M059J (cell line): ENCODE measurements at places on chromosomes 3 and 15. TPM values are rescaled to one million over a fixed set of nuclear protein-coding genes. Genes with fewer than 3 reads are reported as not detected.
A peak's percentile ranks its signal among the peaks of the same experiment; 100 is the strongest.

- peak; percentile 54 for DNase-seq
Measured at GRCh38 chr3:56251343-56251945, 216.8 kb downstream of the ERC2 start.

GRCh38 chr3:111989061-111989678, 9.6 kb upstream of the TAGLN3 start:
- DNase-seq = peak; percentile 79

DNA sequence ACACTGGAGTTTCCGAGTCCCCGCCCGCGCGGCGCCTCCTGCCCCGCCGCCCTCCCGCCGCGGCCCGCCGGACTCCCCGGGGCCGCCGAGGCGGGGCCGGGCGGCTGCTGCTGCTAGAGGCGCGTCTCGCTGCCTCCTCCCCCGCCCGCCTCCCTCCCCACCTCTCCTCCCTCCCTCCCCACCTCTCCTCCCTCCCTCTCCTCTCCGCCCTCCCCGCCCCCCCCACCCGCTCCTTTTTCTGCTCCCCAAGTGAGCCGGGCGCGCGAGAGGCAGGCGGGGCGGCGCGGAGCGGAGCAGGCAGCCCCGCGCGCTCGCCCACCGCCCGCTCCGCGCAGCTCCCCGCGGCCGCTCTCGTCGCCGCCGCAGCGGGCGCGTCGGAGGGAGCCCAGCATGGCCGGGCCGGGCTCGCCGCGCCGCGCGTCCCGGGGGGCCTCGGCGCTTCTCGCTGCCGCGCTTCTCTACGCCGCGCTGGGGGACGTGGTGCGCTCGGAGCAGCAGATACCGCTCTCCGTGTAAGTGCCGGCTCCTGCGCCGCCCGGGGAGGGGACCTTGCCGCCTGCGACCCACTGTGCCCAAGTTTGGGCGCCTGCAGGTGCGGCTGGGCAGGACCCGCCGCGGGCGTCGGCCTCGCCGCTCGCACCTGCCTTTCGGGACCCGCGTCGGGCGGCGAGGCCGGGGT, at the start of gene CACNA2D3:
Gene CACNA2D3 (plus strand): TSS at position 229 of the 679 bp plus-strand sequence.
- peak; percentile 38 for DNase-seq

Gene ZNF710
- 3.9 and 11.0 TPM in 2 replicates for total RNA-seq

Gene ZNF662
- total RNA-seq = 0.20 and 1.4 TPM in 2 replicates

- DNase-seq = no peak
Measured at GRCh38 chr15:24878153-24878552, 76.6 kb upstream of the SNRPN start.

- DNase-seq = peak; percentile 60
Measured at GRCh38 chr3:169148448-169149348, 514.8 kb downstream of the MECOM start.

DNA sequence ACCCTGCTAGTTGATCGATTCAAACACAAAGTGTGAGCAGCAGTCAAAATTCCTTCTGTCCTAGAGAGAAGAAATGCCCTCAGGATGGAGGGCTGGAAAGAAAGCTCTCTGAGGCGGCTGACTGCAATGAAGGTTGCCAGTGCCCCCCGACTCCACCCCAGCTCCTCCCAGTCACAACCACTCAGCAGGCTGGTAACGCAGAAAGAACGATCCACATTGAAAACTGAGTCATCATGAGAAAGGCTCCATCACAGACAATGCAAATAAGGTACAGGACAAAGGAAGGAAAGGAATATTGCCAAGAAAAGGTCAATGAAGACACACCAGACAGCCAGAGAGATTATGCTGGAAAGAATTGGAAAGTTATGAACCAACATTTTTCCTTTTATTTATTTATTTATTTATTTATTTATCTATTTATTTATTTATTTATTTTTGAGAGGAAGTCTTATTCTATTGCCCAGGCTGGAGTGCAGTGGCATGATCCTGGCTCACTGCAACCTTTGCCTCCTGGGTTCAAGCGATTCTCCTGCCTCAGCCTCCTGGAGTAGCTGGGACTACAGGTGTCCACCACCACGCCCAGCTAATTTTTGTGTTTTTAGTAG, 17.4 kb upstream of the VGLL4 start:
- DNase-seq = peak; percentile 21

- DNase-seq = no peak
Measured at GRCh38 chr15:70669966-70670658, 93.2 kb downstream of the UACA start.

DNA sequence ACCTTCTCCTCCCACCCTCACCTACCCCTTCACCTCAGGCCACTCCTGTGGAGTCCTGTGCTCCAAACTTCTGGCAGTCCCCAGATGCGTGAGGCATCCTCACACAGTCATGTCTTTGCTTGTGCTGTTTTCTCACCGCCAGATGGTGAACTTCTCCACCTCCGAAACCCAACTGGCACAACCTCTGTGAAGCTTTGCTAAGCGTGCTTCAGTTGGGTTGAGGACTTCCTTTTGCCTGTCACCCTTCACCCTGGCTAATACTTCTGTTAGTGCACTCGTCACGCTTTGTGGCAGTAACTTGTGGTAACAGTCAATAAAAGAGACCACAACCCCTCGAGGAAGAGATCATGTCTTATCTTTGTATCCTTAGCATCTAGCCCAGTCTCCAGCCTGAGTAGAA, 42.0 kb upstream of the SKOR1 start:
- DNase-seq = no peak

DNA sequence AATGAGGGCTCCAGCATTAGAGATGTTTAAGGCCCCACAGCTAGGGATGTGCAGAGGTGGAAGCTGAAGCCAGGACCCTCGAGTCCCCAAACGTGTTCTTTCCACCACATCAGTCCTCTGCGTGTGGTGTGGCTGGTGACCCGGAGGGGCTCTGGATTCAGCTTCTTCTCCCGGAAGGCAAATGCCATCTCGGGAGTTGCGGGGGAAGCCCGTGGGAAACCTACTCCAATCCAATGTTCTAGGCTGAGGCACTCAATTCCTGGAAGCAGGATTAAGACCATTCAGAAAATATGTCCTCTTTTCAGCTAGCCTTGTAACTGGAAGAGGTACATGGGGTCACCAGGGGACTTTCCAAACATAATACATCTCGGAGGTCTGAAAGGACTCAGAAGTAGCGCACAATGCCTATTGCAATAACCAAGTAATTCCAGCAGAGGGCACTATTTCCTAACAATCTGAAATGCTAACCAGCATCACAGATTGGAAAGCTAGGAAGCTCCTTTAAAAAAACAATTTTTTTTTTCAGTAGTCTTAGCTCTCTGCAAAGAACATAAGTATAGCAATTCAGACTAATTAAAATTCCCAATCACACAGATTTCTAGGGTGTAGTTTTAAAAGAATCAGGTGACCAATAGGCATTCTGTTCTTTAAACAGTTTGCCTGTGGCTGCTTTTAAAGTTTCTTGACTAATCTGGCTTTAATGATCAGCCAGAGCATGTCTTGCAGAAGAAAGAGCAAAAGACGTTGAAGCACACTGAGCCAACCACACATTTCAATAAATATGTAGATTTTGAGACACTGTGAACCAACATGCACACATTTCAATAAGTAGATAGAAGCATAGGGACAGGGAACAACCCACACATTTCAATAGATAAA, 36.1 kb downstream of the BNC1 start:
- DNase-seq = peak; percentile 63

- no peak for DNase-seq
Measured at GRCh38 chr15:66402761-66403284, 16.1 kb downstream of the MAP2K1 start.

GRCh38 chr15:93141371-93141794, 52.4 kb upstream of the RGMA start:
- DNase-seq = no peak

Gene WDR93
- 0.25 TPM in 1 of 2 replicates, not detected in the other for total RNA-seq

DNA sequence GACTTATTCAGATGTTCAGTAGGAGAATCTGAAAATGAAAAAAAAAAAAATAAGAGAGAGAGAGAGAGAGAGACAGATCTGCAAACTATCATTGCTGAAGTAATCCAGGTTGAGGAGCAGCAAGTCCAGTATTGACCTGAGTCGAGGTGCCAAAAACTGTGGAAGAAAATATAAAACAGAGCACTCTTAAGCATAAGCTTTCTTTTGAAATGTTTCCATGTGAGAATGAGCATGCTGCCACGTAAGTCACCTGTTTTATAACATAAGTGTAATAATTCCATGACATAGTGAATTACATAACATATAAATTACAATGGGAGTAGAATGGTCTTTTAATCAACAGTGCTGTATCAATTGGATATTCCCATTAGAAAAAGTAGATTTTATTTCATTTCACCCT, 218.2 kb downstream of the BCHE start:
- no peak for DNase-seq

DNA sequence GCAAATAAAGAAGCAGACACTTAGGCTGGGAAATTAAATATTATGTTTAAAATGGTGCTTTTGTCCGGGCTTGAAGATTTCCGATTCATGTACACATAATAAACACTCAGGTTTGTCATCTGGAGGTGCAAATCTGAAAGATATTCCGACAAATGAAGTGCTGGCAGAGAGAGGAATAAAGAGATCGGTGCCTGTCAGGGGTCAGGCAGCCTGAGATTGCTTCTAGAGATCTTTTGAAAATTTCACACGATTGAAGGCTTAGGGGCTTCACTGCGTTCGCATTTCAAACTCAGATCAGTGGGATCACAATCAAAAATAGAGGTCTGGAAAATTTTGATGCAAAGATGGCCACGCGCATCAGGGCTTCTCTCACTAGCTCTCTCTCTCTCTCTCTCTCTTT, 33.2 kb downstream of the NR2F2 start:
- no peak for DNase-seq

- DNase-seq = no peak
Measured at GRCh38 chr15:87763837-87764236, 492.7 kb downstream of the NTRK3 start.

DNA sequence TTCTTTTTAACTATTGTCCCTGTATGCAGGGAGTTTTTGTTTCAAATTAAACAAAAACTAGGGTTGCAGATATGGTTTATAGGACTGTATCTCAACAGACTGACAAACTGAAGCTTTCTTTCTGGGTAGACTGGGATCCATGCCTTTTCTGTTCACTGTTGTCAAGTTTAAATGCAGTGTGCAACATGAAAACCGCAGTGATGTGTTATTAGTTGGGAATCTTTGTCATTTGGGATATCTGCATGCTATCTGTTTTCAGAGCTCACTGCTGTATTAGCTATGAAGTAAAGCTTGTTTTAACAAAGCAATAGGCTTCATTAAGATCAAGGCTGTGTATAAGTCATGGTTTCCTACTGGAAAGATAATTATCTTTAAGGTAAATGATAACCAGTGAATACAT, 21.4 kb upstream of the MCF2L2 start:
- no peak for DNase-seq

- DNase-seq = no peak
Measured at GRCh38 chr3:73521734-73522336, 102.9 kb downstream of the PDZRN3 start.

- DNase-seq = no peak
Measured at GRCh38 chr3:184315543-184315867, 1.1 kb downstream of the EIF4G1 start.

DNA sequence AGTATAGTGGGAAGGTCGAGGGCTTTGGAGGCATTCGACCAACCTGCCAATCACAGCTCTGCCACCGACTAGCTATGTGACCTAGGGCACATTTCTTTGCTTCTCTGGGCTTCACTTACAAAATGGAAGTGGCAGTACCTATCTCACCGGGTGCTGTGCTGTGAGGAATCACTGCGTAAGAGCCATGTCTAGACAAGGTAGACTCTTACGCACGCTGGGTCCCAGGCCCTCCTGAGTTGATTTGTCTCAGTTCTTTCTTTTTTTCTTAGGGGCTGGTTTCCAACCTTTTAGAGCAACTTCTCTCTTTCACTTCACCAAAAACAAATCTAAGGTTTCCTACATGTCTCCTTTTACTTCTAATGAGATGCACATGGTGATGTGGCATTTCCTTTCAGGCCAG, 18.8 kb downstream of the CA12 start:
- DNase-seq = no peak

Gene TRIM71
- total RNA-seq = not detected in 2 replicates

GRCh38 chr3:128875556-128876120, 3.8 kb upstream of the ACAD9 start:
- peak; percentile 46 for DNase-seq

Gene ZBBX
- total RNA-seq = not detected in 2 replicates

DNA sequence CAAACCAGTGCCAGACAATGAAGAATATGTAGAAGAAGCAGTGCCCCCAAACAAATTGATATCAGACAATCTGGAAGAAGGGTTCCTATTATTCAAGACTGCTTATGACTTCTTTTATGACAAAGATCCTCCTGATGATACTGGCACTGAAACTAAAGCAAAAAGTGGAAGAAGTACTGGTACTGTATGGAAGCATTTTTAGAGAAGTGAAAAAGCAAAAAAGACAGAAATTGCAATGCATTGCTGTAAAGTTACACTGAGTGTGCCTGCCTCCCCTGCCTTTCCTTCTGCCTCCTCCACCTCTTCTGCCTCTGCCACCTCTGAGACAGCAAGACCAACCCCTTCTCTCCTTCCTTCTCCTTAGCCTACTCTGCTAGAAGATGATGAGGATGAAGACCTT, 167.6 kb downstream of the PLCL2 start:
- DNase-seq = no peak

Gene PPP1R14D
- not detected in 2 replicates for total RNA-seq

Gene AMIGO3
- 5.5 TPM in 1 of 2 replicates, not detected in the other for total RNA-seq
